ENCODE measurements at places on chromosomes 7 and 10. TPM values are rescaled to one million over a fixed set of nuclear protein-coding genes. Genes with fewer than 3 reads are reported as not detected.
A peak's percentile ranks its signal among the peaks of the same experiment; 100 is the strongest.

Gene BICC1
- 11.9 TPM for total RNA-seq

DNA sequence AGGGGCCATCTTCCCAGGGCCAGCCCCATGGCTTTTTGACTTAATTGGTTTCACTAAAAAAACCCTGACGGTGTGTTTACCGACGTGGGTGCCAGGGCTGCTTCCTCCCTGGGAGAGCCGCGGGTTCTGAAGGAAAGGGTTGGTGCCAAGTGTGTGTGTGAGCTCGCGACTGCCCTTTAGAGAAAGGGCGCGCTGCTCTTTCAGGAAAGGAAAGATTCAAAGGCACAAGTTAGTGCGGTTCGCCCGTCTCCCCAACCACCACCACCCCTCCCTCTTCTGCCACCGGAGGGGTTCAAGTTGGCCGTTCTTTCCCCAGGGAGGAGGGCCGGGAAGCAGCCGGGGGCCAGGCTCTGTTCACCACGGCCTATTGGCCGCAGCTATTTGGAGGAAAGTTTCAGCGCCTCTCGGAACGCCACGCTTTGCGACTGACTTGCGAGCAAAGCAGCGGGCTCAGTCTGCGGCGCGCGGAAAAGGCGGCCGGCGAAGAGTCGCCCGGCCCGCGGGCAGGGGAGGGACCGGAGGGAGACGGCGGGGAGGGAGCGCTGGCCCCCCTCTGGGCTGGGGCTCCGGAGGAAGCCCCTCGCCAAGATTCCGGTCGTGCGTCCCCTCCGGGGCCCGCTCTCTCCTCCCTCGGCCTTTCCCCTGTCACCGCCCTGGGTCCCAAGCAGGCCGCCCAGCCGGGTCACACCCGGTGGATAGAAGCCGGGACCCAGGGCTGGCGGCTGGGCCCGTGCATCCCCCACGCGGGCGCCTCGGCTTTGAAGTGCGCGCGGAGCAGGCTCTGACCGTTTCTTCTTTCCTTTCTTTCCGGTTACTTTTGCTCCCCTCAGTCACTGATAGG lies 165.9 kb upstream of the PPP1R3A start:
- H3K4me3 ChIP-seq: no peak overlapping the region
- no peaks in the 10 kb centered on the region for H3K4me1 ChIP-seq
- no peaks in the 10 kb centered on the region for H3K36me3 ChIP-seq
- DNase-seq: no peak
- peaks cover 81% of the 10 kb centered on the region for H3K27me3 ChIP-seq
- no peak overlapping the region for H3K27ac ChIP-seq

Gene NPY
- not detected for total RNA-seq

DNA sequence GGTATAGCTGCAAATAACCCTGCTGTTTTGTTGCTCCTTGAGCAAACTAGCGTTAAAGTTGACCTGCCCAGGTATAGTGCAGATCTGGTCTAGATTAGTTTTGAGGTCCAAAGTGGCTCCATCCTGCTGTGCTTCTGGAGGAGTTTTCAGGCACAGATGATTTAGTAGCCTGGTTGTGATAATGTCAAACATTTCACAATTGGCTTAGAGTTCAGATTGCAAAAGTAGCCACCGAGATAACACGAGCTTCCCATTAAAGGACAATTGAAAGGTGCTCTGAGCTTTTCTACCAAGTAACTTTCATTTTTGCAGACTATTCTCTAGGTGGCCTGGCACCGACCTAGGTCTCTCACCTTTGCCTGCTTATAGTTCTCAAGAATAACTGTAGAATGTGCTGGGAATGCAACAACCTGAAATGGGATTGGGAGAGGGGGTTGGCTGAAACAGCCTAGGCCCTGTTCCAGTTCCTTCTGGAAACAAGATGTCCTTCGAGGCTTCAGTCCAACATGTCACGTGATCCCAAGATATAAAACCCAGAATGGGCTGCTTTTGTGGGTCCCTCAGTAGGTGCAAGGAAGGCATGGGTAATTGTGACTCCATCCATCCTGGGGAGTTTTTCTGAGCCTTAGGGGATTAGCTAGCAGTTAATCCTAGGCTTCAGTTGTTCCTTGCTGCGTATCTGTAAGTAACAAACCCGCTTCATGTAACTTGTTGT lies 201.0 kb downstream of the CHRM2 start:
- H3K27ac ChIP-seq: no peak overlapping the region
- peaks cover 25% of the 10 kb centered on the region for H3K4me1 ChIP-seq
- H3K36me3 ChIP-seq: no peaks in the 10 kb centered on the region
- DNase-seq: no peak
- H3K27me3 ChIP-seq: no peaks in the 10 kb centered on the region
- H3K4me3 ChIP-seq: no peak overlapping the region

DNA sequence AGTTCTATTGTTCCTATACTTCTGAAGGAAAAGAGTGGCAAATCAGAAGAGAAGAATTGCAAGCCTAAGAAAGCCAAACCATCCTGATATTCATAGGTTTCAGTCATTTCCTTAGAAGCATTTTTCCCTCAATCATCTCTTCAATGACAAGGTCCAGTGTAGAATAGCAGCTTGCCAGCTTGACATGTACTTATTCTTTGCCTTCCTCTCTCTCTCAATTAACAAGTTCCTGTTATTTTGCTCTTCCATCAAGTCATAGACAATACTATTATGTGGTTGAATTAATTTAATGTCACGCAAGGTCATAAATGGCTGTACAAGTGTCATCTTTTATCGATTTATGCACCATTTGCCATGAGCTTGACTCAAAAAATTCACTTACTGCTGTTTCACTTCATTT lies 216.3 kb upstream of the MBL2 start:
- H3K36me3 ChIP-seq: no peaks in the 10 kb centered on the region
- no peak overlapping the region for H3K27ac ChIP-seq
- DNase-seq: no peak

GRCh38 chr7:29765490-29765889 lies 40.8 kb upstream of the WIPF3 start:
- H3K4me3 ChIP-seq: no peak overlapping the region
- no peaks in the 10 kb centered on the region for H3K36me3 ChIP-seq
- no peaks in the 10 kb centered on the region for H3K4me1 ChIP-seq
- H3K27ac ChIP-seq: no peak overlapping the region

DNA sequence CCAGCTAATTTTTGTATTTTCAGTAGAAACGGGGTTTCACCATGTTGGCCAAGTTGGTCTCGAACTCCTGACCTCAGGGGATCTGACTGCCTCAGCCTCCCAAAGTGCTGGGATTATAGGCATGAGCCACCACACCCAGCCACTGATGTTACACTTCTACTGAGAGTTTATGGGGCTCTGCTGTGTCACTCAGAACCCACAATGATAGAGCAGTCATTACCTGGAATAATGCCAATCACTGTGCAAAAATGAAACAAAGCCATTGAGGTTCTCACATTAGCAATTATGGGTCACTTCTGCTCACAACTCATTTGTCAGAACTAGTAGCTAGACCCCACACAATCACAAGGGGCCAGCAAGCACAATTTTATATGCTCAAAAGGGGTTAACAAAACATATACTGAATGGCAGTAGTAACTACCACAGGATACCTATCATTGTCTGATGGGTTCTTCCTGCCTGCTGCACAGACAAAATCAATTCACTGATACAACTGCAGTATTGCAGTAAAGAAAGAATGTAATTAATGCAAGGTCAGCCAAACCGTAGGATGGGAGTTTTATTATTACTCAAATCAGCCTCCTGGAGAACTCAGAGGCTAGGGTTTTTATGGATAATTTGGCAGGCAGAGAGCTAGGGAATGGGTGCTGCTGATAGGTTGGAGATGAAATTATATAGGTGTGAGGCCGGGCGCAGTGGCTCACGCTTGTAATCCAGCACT lies 72.1 kb upstream of the TRIM24 start:
- peaks cover 6% of the 10 kb centered on the region for H3K4me1 ChIP-seq
- no peaks in the 10 kb centered on the region for H3K36me3 ChIP-seq
- H3K4me3 ChIP-seq: no peak overlapping the region
- DNase-seq: peak; percentile 50
- H3K27ac ChIP-seq: no peak overlapping the region
- H3K27me3 ChIP-seq: no peaks in the 10 kb centered on the region

- H3K4me3 ChIP-seq: no peak overlapping the region
- no peak overlapping the region for H3K27ac ChIP-seq
- H3K4me1 ChIP-seq: 0 out of 2 replicates have a peak, but pooled peaks cover under 1% of the 10 kb centered on the region
- H3K36me3 ChIP-seq: no peaks in the 10 kb centered on the region
- DNase-seq: no peak
- H3K27me3 ChIP-seq: no peaks in the 10 kb centered on the region
These were observed 195.4 kb downstream of the MACC1 start for GRCh38 chr7:20021831-20022230.

- H3K27ac ChIP-seq: no peak overlapping the region
- no peak overlapping the region for H3K4me3 ChIP-seq
- DNase-seq: peak; percentile 96
- H3K36me3 ChIP-seq: peaks cover 15% of the 10 kb centered on the region
These were observed 44.6 kb downstream of the TAX1BP1 start for GRCh38 chr7:27784399-27785053.

- H3K4me1 ChIP-seq: no peaks in the 10 kb centered on the region
- H3K27ac ChIP-seq: no peak overlapping the region
- no peak for DNase-seq
- peaks cover 11% of the 10 kb centered on the region for H3K27me3 ChIP-seq
- no peaks in the 10 kb centered on the region for H3K36me3 ChIP-seq
These were observed 1243.1 kb downstream of the GATA3 start for GRCh38 chr10:9297580-9297979.

DNA sequence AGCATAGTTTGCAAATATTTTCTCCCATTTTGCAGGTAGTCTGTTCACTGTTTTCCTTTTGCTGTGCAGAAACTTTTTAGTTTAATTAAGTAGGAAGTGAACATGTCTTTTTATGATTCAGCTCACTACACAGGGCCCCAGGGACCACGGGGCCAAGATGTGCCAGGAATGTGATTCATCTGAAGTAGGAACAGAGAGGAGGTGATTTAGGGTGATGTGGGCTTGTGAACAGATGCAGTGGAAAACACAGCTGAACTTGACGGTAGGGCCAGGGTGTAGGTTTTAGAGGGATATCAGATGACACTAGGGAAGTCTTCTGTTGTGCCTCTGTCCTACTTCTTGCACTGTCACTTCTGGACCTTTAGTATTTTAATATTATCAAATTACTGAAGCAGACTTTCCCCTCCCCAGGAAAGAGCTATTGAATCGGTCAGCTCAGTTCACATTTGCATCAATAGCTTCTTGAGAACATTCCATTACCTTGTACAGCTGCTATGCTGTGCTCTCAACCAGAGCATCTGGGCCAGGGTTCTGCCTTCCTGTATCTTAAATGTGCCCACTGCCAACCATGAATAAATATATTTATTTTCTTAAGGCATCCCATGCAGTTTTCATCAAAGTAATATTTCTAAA lies 96.9 kb downstream of the OSBPL3 start:
- no peak overlapping the region for H3K4me3 ChIP-seq
- DNase-seq: peak; percentile 66
- peaks cover 16% of the 10 kb centered on the region for H3K4me1 ChIP-seq
- no peaks in the 10 kb centered on the region for H3K27me3 ChIP-seq
- H3K27ac ChIP-seq: no peak overlapping the region

Gene ZNF853
- total RNA-seq: 1.0 TPM

GRCh38 chr10:113149626-113150025 lies 199.6 kb downstream of the TCF7L2 start:
- DNase-seq: no peak
- peaks cover 62% of the 10 kb centered on the region for H3K36me3 ChIP-seq
- H3K4me1 ChIP-seq: no peaks in the 10 kb centered on the region
- no peaks in the 10 kb centered on the region for H3K27me3 ChIP-seq
- H3K27ac ChIP-seq: no peak overlapping the region

- H3K4me1 ChIP-seq: peaks cover 16% of the 10 kb centered on the region
- no peak overlapping the region for H3K4me3 ChIP-seq
- no peaks in the 10 kb centered on the region for H3K36me3 ChIP-seq
These were observed 78.3 kb upstream of the NRP1 start for GRCh38 chr10:33412653-33413361.

Gene ZFAND2A
- total RNA-seq: 11.7 TPM

- H3K27ac ChIP-seq: no peak overlapping the region
- H3K4me1 ChIP-seq: peaks cover 15% of the 10 kb centered on the region
These were observed 6.2 kb upstream of the TRIP6 start for GRCh38 chr7:100860702-100861615.

Gene TMEM176B
- not detected for total RNA-seq

- H3K4me1 ChIP-seq: no peaks in the 10 kb centered on the region
- H3K4me3 ChIP-seq: no peak overlapping the region
- no peak overlapping the region for H3K27ac ChIP-seq
- no peaks in the 10 kb centered on the region for H3K27me3 ChIP-seq
- DNase-seq: no peak
- H3K36me3 ChIP-seq: no peaks in the 10 kb centered on the region
These were observed 148.5 kb downstream of the LRRN3 start for GRCh38 chr7:111239437-111239836.

- no peak overlapping the region for H3K4me3 ChIP-seq
- H3K27me3 ChIP-seq: peaks cover 68% of the 10 kb centered on the region
- no peaks in the 10 kb centered on the region for H3K36me3 ChIP-seq
- no peak overlapping the region for H3K27ac ChIP-seq
- no peak for DNase-seq
- H3K4me1 ChIP-seq: no peaks in the 10 kb centered on the region
These were observed 78.1 kb upstream of the PHYHIPL start for GRCh38 chr10:59098387-59098786.

- H3K27me3 ChIP-seq: no peaks in the 10 kb centered on the region
- DNase-seq: peak; percentile 86
- peak overlapping the region; percentile 14 for H3K27ac ChIP-seq
These were observed 519.1 kb upstream of the ANKRD30A start for GRCh38 chr10:36606234-36606839.

DNA sequence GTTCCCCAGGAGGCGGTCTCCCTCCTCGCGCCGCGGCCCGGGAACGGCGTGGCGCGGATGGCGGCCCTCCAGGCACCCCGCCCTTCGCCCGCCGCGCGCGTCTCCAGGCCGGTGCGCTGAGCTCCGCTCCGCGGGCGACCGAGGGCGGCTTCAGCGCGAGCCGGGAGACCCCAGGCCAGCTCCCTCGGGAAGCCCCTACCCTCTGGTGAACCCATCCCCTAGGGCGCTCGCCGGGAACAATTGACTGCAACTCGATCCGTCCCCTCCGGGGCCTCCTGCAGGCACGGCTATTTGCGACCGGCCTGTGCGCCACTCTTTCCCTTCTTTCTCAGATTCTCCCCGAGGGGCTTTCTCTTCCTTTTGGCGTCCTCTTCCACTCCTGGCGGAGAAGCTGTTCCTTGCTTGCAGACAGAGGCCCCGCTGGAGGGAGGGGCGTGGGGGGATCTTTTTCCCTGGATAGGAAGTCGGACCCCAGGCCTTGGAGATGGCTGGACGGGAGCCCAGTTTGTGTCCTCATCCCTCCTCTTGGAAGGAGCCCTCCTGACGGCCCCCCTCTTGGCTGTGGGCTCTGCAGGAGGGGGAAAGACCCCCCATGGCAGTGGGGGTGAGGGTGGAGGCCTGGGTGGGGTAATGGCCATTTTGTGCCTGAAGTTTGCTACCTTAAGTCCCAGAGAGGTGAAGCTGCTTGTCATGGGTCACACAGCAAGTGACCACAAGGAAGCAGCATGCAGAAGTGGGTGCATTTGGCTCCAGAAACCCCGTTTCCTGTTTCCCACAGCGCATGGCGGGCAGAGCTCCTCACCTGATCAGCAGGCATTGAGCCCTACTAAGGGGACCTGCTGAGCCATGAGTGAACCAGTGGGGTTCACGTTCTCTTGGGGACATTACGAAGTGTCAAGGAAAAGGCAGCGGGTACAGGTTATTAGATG lies 171.2 kb upstream of the TNRC18 start:
- peak overlapping the region; percentile 93 for H3K27ac ChIP-seq
- peaks cover 52% of the 10 kb centered on the region for H3K4me1 ChIP-seq
- peak; percentile 33 for DNase-seq
- H3K36me3 ChIP-seq: no peaks in the 10 kb centered on the region
